ENCODE measurements at places on chromosomes 2 and 18. TPM values are rescaled to one million over a fixed set of nuclear protein-coding genes. Genes with fewer than 3 reads are reported as not detected.

GRCh38 chr2:18777250-18777812 lies 188.0 kb upstream of the NT5C1B start:
- DNase-seq: no peak

- DNase-seq: peak; percentile 46
Measured at GRCh38 chr2:172461591-172462372, 34.4 kb downstream of the ITGA6 start.

- DNase-seq: no peak
Measured at GRCh38 chr2:152071092-152071491, 27.8 kb downstream of the CACNB4 start.

- DNase-seq: no peak
Measured at GRCh38 chr2:8537562-8538155, 144.2 kb upstream of the ID2 start.

DNA sequence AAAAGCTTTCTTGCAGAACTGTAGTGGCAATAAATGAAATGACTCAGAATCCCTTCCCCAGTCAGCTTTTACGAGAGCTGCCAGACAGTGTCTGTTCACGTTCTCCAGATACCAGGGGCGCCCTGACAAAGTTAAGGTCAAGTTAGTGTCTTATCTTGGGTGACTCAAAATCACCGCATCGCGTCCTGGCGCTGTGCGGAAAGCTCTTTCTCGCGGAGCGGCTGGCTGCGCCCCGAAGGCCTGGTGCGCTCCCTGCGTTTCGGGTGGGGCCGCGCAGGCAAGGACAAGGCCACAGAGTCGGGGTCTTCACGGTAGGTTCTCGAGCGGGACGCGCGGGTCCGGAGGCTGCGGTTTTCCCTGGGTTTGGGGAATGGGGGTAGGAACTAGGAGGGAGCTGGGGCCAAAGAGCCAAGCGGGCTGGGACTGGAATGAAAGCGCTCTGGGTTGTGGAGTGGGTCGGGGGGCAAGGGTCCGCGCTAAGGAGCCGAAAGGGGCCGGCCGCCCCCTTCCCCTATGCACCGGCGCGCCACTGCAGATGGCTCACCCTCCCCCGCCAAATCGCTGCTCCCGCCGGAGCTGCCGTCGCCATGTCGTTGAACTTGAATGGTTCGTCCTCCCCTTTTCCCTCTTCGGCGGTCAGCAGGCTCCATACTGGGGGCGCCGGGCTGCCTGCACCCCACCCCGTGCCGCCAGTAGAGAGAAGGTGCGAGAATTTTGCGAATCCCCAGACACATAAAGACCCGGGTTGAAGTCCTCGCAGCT lies 2.6 kb upstream of the HOXD11 start:
- no peak for DNase-seq

LDAH gene
- 7.4 TPM for total RNA-seq

GRCh38 chr2:170973225-170973491 lies 44.1 kb downstream of the GORASP2 start:
- no peak for DNase-seq

DNA sequence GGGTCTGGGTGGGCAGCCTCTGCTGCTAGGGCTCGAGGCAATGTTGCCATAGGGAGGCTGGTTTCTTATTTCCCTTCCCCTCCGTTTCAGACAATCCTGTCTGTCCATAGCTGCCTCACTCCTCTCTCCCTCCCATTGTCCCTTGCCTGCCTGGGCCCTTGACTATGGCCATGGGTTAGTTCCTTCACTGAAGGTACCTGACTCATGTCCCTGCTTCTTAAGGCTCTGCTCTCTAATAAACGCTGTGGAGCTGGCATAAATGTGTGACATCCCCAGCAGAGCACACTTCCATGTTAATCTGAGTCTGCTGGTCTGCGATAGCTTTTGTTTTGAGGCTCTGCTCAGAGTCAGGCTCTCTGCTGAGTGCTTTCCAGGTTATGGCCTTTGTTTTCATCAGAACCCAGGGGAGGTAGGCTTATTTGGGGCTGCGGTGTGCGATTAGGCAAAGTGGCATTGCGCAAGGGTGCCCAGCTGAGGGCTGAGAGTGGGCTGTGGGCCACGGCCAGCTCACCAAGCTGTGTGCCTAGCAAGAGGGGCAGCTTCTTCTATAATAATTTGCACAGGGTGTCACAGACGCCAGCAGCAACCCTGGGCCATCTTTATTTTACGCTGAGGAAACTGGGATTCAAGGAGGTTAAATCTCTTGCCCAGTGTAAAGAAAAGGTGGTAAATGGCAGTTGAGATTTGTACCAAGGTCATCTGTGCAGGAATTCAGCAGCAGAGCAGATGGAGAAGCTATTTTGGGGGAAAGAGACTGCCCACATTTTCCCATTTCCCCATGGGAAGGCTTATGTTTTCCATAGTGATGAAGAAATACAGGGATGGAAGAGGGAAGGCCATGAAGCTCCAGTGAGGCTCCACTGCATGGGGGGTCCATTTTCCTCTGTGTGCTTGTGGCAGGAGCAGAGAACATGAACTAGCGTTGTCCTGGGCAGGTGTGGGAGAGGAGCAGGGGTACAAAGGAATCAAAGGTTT lies 25.6 kb downstream of the MRPL33 start:
- no peak for DNase-seq

- no peak for DNase-seq
Measured at GRCh38 chr2:79446313-79446712, 66.5 kb upstream of the CTNNA2 start.

- peak; percentile 30 for DNase-seq
Measured at GRCh38 chr2:68837861-68838341, 33.3 kb downstream of the BMP10 start.

DNA sequence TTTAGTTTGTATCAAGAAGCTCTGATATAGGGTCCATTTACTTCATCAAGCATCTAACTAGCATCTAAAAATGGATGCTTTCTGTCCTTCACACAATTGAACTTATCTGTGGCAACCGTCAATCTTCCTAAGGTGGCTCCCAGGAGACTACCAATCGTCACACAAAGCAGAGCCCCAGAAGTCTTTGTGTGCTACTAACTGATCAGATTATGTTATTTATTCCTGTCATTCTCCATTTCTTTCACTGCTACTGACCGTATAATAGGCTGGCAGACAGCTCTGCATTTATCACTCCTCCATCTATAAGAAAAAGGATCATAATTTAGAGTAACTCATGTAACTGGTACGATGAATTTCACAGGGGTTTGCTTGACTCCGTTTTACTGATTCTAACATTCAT lies 585.0 kb upstream of the NXPH2 start:
- DNase-seq: no peak

DNA sequence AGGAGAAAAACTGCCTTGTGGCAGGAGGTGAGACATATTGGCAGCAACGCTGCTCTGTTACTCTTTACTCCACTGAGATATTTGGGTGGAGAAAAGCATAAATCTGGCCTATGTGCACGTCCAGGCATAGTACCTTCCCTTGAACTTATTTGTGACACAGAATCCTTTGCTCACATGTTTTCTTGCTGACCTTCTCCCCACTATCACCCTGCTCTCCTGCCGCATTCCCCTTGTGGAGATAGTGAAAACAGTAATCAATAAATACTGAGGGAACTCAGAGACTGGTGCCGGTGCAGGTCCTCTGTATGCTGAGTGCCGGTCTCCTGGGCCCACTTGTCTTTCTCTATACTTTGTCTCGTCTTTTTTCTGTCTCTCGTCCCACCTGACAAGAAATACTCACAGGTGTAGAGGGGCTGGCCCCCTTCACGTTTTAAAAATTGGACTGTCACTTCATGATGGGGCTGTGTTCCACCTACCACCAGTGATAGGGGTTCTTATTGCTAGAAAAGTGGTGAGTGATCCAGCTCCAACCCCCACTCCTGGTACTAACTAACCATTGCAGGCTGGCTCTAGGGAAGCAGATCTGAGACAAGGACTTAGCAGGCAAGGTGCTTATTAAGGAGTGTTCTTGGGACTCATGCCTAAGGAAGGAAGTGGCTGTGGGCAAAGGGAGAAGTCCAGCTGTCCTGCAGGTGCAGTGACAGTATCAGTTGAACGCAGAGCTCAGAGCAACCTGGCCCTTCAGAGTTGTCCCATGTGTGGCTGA lies 51.7 kb downstream of the LONRF2 start:
- DNase-seq: no peak

GRCh38 chr2:154425994-154426393 lies 272.5 kb upstream of the KCNJ3 start:
- no peak for DNase-seq

- DNase-seq: peak; percentile 5
Measured at GRCh38 chr2:218782528-218782844, 539 bp downstream of the CYP27A1 start.

GRCh38 chr2:118878531-118879149 lies 31.2 kb upstream of the EN1 start:
- no peak for DNase-seq

DNA sequence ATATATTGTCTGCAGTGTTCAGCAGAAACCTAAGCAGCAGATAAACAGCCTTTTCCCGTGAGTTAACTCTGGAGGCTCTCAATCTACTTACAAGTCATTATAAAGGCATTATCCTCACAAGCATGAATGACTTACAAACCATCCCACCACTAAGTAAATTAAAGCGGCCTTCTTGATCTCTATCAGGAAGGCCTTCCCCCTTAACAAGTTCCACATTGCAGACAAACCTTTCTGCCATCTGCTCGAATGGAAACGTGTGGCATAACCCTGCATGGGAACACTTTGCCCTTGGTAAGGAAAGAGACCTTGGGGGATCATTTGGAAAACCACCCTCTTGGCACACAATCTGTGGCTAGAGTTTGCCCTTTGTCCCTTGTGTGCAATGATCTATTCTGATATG lies 199.5 kb downstream of the OSR1 start:
- DNase-seq: no peak

GRCh38 chr2:235291461-235291860 lies 202.4 kb upstream of the AGAP1 start:
- no peak for DNase-seq

GRCh38 chr2:209629597-209629996 lies 142.0 kb upstream of the UNC80 start:
- peak; percentile 65 for DNase-seq

PIEZO2 gene
- total RNA-seq: 1.6 TPM

GRCh38 chr2:104860451-104860790 lies 6.5 kb downstream of the POU3F3 start:
- DNase-seq: no peak

COL6A3 gene
- total RNA-seq: 1,372 TPM
